Right cardiac atrium (tissue), 5 donors: ENCODE measurements at places on chromosomes 2 and 18. TPM values are rescaled to one million over a fixed set of nuclear protein-coding genes. Genes with fewer than 3 reads are reported as not detected.

GRCh38 chr2:64838817-64839216, 150.4 kb upstream of the SLC1A4 start:
- no peak for DNase-seq

GRCh38 chr18:76766429-76766828, 55.9 kb upstream of the ZNF236 start:
- DNase-seq = no peak

Gene SERPINB5
- not detected for total RNA-seq

GRCh38 chr2:188199716-188200128, 92.0 kb upstream of the GULP1 start:
- no peak for DNase-seq

Gene ARHGAP28
- 4.0 TPM for total RNA-seq

Gene AMER3
- total RNA-seq = not detected
